Stimulated activated naive CD8-positive, alpha-beta T cell treated with anti-CD3 and anti-CD28 coated beads, Interleukin-15, amount 100 ng/mL, for 72 hours (primary cell): ENCODE measurements at places on chromosomes 5 and 9.

- DNase-seq = no peak
Observed at GRCh38 chr9:120693700-120694008, 20.6 kb downstream of the MEGF9 start.

GRCh38 chr5:116502616-116503015 is 72.0 kb downstream of the SEMA6A start:
- no peak for DNase-seq

GRCh38 chr5:180296771-180297170 is 4.9 kb upstream of the MAPK9 start:
- no peak for DNase-seq

DNA sequence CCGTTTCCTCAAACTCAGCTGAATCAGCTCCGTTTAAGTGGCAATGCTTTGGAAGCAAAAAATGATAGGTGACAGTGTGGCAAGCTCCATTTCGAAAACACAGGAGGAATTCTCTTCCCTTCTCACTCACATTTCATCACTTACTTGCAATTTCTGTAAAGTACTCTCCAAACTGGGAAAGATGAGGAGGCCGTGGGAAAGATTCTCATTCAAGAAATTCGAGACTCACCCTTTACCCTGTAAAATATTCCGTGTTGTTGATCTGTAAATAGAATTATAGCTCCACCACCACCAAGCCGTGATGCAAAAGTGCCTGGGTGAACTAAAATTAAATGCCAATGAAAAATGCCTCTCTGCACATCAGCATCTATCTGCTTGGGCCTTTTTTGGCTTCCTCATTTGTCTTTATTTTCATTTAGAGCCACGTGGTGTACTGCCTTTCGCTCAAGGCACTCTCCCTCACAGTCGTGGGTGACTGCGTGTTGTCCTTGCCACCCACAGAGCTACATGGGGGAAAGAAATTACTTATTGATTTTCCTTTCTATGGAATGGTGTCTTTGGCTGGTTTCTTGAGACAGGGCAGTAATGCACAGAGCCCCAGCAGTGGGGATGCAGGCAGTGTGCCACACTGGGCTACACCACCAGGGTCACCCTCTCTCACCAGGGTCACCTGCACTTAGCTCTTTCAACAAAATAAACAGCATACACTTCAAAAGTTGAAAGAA is 289.3 kb upstream of the TAS2R1 start:
- DNase-seq = no peak

GRCh38 chr5:144328494-144328893 is 157.8 kb downstream of the KCTD16 start:
- no peak for DNase-seq

- no peak for DNase-seq
Observed at GRCh38 chr5:112434641-112435040, 15.6 kb upstream of the EPB41L4A start.

GRCh38 chr9:75914883-75915452 is 24.5 kb downstream of the PCSK5 start:
- DNase-seq = no peak

DNA sequence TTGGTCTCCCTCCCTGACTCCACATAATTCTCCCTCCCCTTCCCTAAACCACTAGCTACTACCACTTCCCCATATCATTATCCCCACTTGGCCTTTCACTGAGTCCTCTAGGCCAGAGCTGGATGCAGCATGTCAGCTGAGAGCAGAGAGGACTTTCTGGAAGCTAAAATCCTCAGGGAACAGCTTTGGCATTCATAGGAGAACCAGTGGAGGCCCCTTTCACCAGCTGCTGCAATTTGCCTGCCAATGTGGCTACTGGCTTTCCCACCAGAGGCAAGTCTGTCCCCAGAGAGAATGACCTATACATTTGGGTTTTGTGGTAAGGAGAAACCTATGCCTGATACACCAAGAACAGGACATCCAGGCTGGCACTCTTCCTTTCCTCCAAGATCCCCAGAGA is 14.4 kb downstream of the FAM219A start:
- DNase-seq = no peak
